Mucosa of gallbladder (tissue), 1 donor: ENCODE measurements at places on chromosomes 5 and 9.

DNA sequence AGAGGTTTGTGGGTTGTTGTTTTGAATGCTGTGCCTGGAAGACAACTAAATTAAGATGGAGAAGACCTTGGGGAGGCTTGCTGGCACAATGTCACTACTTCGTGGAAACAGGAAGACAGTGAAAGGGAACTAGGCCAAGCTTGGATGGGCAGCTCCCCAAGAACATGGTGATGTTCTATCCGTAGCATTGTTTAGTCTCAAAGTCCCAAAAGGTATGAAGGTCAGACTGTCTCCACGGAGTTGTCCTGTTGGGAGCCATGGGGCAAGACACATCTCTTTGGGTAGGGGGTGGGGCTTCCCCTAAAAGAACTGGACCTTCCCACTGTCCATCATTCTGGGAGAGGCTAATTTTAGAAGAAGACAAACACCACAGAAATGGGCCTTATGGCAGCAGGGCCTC, 140.5 kb downstream of the ENTREP1 start:
- DNase-seq: no peak

GRCh38 chr9:97237951-97238889, 69.2 kb upstream of the CCDC180 start:
- DNase-seq: peak; percentile 66

GRCh38 chr9:95315108-95315746, 2.3 kb downstream of the FANCC start:
- no peak for DNase-seq

DNA sequence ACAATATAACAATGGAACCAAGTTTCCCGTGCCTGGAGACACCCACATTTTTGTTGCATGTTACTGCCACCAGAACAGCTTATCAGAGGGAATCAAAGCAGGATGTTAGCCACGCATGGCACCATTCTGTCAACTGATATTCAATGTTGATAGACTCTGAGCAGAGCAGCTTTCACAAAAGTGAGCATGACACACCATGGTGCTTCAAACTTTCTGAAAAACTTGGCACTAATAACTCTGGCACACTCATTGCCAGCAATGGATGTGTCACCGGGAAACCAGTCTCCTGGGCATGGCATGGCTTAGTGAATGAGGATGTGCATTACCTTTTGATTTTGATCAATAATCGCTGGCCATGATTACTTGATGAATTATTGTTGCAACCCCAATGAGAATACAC, 19.7 kb downstream of the NIPSNAP3B start:
- no peak for DNase-seq

GRCh38 chr5:54401515-54401914, 54.0 kb upstream of the HSPB3 start:
- DNase-seq: no peak

- DNase-seq: no peak
Observed at GRCh38 chr9:35229066-35229778, 67.4 kb downstream of the UNC13B start.

- DNase-seq: no peak
Observed at GRCh38 chr5:110053824-110054223, 364.1 kb downstream of the MAN2A1 start.

DNA sequence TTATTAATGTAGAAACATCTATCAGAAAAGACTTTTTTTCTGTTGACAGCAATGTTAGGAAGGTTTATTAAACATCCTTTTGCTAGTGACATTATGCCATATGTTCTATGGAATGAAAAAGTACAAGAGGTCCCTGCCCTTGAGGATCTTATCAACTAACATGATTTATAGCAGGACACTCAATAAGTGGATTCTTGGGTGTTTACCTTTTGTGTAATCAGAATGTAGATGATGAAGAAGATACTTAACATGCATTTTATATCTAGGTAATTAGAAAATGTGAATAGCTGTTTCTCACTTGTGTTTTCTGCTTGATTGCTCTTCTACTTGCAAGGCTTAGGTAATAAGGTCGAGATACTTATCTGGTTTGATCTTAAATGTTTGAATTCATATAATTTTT, 4.9 kb downstream of the HMGCR start:
- DNase-seq: no peak

DNA sequence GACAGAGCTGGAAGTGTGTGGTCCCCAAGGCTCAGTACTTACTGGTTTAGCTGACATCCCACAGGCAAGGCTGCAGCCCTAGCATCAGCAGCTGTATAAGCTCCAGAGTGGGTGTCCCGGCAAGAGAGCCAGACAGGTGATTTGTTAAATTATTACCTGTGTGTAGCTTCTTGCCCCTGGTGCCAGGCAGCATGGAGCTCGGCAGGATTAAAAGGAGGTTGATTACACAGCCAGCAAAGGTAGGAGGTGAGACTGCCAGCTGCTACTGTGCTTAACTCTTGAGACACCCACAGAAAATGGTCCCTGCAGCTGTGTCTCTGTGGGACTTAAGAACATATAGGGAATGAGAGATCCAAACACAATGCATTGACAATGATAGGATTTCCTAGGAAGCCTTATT, 54.2 kb downstream of the ARHGAP26 start:
- DNase-seq: no peak
